ENCODE measurements at places on chromosomes 3 and 15.
A peak's percentile ranks its signal among the peaks of the same experiment; 100 is the strongest.

DNA sequence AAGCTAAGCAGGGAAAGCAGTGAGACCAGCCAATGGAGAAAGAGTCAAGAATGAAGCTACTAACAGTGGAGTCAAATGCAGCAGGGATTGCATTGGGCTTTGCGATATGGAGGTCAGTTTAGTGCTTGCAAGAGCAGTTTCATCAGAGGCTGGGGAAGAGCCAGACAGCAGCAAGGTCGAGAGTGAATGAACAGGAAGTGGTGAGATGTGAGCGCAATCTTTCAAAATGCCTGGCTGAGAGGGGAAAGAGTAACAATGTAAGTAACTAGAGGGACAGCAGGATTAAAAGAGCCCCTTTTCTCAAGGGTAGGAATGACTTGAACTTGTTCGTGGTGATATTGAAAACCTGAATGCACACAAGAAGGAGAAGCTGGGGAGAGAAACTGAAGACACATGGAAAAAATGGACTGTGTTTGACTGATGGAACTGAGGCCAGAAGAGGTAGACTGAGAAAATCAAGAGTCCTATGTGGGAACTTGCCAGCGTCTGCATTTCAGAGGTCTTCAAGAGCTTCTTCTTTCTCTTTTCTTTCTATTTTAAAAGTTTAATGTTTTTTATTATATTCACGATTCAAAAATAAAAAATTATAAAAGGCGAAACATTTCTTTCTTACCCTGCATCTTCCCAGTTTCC, 30.6 kb upstream of the GPR160 start:
- peak; percentile 72 for DNase-seq

DNA sequence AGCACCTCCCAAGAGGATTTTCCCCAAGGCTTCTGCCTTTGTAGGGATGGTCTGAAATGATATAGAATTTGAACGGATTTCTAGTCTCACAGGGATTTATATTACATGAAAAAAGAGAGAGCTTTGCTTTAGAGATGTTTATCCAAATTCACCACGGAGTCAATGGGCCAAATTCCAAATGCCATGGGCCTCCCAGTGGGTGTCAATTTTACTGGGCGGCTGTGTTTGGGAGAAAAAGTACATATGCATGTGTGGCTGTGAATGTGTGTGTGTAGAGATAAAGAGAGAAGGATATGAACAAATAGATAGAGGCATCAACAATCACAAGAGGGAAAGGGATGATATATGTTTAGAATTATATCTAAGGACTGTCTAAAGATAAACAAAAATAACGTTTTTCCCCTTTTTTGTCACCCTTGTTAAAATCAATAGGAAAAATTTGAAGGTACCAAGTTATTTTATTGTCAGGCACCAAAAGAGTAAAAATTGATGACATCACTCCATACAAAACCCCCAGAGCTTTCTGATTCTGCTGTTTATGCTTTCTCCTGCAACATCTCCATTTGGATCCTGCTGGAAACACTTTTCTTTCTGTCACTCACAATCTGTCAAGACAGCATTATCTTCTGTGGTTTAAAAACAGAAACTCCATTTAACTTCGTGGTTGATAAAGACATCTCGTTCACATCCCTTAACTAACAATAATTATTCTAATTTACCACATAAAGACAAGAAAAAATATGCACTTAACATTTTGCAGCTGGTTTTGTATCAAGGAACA, 160.7 kb downstream of the FHIT start:
- no peak for DNase-seq

GRCh38 chr15:41567862-41568261, 8.8 kb downstream of the TYRO3 start:
- DNase-seq = no peak

GRCh38 chr3:71456156-71456555, 127.4 kb downstream of the FOXP1 start:
- no peak for DNase-seq

DNA sequence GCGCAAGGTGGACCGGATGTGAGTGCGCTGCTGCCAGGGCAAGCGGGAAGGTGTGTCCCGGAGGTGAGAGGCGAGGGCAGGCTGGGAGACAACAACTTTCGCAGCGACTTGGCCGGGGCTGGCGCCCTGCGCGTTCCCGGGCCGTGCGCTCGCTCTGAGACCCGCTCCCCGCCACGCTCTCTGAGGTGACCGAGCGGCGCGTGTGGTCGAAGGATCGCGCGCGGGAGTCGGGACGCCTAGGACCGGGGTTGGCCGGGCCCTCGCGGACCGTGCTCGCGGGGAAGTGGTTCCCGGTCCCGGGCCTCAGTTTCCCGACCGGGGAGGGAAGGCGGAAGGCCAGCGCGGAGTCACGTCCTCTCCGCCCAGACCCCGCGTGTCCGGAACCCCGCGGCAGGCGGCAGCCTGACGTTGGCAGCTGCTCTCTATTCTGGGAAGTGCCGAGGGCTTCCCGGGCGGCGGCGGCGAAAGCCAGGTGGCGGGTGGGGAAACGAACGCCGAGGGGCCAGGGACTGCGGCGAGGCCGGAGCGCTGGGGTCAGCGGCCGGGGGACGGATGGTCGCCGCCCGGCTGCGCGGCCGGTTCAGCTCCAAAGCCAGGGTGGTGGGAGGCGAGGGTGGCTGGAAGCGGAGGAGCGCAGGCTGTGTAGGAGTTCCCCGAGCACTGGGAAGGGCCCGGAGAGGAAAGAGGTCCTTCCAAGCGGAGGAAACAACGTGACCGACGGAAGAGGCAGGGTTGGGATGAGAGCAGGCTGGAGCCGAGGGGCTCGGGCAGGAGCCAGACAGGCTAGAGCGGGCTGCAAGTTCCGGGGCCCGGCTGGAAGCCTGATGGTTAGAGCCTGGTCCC, 1.0 kb upstream of the IGF2BP2 start:
- DNase-seq = peak; percentile 53

DNA sequence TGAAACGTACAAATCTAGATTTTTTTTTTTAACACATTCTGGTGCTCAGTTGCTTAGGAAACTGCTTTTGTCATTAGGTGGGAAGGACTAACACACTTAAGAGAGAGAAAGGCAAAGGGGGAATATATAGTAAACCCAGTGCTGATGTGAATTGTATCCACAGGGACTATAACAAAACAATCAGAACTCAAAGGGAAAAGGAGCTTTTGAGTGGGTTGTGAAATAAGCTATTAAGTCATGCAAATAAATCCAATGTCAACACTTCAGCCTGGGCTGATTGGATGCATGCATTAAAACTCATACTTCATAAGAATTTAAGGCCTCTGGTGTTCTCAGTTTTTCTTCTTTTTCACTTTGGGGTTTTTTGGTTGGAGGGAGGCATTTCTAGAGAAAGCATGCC, 628.9 kb downstream of the FHIT start:
- no peak for DNase-seq

GRCh38 chr3:36372534-36372935, 7.8 kb upstream of the STAC start:
- DNase-seq = no peak

- DNase-seq = peak; percentile 32
Measured at GRCh38 chr3:184812662-184813042, 686 bp downstream of the VPS8 start.

DNA sequence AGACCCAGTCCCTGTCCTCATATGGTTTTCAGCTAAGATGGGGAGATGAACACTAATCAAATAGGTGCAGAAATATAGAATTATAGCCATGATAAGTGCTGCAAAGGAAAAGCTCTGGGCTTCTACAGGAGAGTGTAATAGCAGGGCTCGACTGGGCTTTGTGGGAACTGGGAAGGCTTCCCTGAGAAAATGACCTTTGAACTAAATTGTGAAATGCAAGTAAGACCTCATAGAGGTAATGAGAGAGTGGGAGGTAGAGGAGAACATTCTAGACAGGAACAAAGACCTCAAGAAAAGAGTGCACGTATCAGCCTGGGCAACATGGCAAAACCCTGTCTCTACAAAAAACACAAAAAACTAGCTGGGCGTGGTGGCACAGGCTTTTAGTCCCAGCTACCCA, 231.6 kb downstream of the ABHD5 start:
- no peak for DNase-seq

- no peak for DNase-seq
Measured at GRCh38 chr3:134656211-134656800, 5.5 kb upstream of the KY start.

DNA sequence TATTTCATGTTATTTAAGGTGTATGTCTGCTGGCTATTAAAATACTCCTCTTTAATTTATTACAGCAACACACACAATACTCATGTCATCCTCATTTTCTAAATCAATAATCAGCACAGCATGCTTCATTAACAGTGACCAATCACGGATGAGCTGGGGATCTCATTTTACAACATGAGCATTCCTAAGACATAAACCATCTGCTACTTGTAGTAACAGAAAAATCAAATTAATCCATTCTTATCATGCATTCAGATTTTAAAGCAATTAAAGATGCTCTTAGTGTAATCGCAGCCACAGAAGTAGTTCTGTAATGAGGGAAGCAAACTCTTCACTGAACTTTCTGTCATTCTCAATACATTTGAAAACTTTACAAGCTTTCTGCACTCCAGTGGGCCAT, 191.1 kb downstream of the TBC1D5 start:
- no peak for DNase-seq

DNA sequence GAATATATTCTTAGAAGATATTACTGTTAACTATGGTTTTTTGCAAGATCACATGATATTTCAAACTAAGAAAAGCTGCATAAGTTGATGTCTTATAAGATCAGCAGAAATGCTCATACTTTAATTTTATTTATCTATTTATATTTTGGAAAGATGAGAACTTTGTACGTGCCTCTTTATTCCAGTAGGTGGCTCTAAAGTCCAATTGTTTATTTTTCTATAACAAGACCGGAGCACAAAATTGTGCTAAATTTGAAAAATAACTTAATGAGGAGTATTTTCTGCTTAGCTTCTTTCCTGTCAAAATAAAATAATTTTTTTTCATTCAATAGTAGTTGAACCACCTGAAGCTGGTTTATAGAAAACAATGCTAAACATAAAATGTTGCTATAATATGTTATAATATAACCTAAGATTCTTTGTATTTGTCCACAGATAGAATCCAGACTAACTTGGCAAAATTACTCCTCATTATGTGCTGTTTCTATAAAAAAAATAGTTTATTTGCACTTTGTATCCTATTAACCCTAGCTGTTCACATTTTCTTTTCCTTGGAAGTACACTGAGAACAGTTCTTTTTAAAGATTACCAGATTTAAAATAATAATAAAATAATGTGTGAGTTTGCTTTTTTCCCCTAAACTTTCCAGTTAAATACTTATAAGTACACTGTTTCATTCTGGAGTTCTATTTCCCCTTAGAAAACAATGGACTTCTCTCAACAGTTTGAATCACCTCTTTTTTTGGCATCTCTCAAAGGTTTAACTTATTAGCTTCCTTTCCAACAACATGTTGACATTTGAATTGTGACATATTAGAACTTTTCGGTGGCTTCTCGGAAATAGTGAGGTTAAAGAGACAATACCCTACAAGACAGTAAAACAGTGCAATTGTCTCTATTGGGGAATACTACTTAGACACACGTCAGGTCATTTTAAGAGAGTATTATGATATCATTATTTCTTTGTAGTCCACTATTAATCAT, 530.0 kb downstream of the MECOM start:
- DNase-seq = no peak

- DNase-seq = no peak
Measured at GRCh38 chr3:143791386-143791785, 56.9 kb downstream of the SLC9A9 start.

- DNase-seq = no peak
Measured at GRCh38 chr3:127491909-127492308, 98.6 kb downstream of the TPRA1 start.

DNA sequence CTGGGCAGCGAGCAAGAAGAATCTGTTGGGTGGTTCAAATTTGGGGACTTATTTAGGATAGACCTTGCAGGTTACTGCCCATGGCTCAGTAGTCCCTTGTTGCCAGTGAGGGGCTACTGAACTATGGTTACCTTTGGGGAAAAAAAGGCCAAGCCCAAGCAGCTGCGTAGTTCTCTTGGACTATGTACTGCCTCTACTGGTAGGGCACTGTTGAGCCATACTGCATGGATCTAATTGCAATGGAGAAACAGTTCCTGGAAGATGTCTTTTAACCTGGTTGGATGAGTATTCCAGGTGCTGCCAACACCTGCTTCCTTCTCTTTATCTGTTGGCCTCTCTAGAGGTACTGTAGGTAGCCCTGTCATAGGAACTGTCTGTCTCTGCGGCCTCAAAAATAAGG, 671.9 kb upstream of the CBLB start:
- DNase-seq = no peak

GRCh38 chr3:55601366-55602080, 114.4 kb upstream of the WNT5A start:
- no peak for DNase-seq

DNA sequence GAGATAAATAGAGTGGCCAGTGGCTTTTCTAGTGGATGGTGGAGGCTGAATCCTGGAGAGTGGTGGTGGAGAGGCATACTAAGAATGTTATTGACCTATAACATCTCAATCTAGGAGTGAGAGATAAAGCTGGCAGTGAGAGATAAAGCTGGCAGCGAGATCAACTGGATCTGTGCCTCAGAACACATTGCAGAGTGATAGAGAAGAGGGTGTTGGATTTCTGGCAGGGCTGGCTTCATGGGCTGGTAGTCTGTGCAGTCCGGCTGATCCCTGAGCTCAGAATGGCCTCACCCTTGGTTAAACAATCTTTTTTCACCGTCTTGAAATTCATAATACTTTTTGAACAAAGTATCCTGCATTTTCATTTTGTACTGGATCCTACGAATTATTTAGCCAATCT, 221.2 kb downstream of the NLGN1 start:
- DNase-seq = no peak

DNA sequence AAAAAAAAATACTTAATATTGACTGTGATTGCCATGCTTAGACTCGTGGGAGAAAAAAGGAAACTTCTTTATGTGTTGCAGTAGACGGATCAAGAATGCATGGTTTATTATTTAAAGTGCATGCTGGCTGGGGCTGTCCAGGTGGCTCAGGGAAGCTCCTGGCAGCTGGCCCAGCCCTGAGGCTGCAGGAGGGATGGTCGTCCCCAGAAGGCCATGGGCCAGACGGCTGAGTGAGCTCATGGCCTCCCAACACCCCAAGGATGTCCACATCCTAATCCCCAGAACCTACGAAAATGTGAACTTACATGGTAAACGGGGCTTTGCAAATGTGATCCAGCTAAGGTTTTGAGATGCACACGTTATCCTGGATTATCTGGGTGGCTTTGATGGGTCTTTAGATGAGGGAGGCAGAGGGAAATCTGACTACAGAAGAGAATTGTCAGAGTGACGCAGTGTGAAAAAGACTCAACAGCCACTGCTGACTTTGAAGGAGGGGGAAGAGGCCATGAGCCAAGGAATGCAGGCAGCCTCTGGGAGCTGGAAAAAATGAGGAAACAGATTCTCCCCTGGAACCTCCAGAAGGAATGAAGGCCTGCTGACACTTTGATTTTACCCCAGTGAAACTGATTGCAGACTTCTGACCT, 29.8 kb downstream of the ADAMTS17 start:
- no peak for DNase-seq

- no peak for DNase-seq
Measured at GRCh38 chr3:129549006-129549800, 6.2 kb downstream of the H1-8 start.
